ENCODE measurements at places on chromosomes 16 and 17. TPM values are rescaled to one million over a fixed set of nuclear protein-coding genes. Genes with fewer than 3 reads are reported as not detected.
A peak's percentile ranks its signal among the peaks of the same experiment; 100 is the strongest.

GRCh38 chr17:37742762-37743611 lies 1.9 kb downstream of the HNF1B start:
- DNase-seq: no peak

The NLGN2 gene
- 8.4 TPM for total RNA-seq

- DNase-seq: no peak
Measured at GRCh38 chr16:4021070-4021779, 95.0 kb downstream of the ADCY9 start.

DNA sequence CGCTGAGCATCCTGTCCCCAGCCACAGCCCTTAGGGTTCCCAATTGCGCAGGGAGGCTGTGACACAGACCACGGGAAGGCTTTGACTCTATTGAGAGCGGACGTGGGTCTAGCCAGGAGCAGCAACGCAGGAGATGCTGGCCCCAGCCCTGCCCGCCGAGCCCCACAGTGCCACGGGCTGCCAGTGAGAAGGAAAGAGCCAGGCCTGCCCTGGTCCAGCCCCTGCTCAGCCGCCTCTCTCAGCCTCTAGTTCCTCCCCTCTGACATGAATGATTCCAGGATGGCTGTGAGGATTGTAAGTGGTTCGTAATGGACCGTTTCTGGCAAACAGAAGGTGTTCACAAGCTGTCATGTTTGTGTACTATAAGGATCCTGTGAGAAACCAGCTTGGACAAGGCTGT lies 2.5 kb downstream of the BHLHA9 start:
- DNase-seq: no peak

DNA sequence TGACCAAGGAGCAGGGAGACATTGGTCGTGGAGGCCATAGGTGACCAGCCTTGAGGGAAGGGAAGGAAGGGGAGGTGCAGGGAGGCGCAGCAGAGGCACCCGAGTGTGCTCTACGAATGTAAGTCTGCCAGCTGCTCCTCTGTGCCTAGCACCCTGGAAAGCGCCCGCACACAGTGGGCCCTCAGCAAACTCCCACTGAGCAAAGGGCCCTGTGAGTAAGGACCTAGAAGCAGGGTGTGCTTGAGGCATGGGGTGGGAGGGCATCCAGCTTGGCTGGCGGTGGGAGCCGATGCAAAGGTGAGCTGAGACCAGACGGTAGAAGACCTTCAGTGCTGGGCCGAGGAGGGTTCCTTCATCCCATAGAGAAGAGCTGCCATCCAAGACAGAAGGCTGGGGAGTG lies 36.2 kb upstream of the MEOX1 start:
- no peak for DNase-seq

DNA sequence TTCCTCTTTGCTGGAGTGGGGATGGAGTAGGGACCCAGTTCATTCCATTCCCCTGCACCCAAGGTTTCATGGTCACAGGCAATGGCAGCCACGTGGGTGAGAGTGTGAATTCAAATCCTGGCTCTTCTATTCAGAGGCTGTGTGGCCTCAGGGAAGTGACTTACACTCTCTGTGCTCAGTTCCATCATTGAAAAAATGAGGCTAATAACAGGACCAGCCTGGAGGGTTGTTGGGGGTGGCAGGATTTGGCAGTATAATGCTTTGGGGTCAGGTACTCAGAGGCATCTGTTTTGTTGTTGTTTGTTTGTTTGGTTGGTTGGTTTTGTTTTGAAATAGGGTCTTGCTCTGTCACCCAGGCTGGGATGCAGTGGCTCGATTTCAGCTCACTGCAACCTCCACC lies 2.2 kb upstream of the CRISPLD2 start:
- no peak for DNase-seq

GRCh38 chr17:75487351-75488070 lies 27.8 kb downstream of the CASKIN2 start:
- peak; percentile 34 for DNase-seq

The C1QTNF1 gene
- total RNA-seq: not detected

DNA sequence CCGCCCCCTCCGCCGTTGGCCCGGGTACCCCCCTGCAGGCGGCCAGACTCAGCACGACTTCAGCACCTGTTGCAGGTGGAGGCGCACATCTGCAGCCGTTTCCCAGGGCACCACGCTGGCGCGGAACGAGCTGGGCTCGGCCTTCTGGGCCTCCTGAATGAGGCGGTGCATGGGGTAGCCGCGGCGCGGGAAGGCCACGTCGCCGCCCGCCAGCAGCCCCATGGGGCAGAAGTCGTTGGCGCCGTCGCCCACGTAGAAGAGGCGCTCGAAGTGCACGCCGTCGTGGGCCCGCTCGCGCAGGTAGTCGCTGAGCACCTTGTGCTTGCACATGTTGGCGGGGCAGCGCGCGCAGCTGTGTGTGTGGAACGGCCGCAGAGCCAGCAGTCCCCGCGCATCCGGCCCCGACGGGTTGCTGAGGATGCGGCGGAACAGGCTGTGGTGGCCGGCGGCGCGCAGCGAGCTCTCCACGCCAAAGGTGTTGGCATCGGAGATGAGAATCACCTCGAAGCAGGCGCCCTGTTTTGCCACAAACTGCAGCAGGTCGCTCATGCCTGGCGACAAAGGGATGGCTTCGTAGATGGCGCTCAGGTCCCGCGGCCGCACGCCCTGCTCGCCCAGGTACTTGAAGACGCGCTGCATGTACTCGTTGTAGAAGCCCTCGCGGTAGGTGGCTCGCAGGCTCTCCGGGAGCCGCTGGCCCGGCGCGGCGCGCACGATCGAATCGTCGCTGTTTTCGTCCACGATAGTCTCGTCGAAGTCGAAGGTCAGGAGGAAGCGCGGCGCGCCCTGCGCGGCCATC lies 6.2 kb downstream of the PHOSPHO1 start:
- DNase-seq: peak; percentile 42

The NPIPA3 gene
- 1.6 TPM for total RNA-seq

DNA sequence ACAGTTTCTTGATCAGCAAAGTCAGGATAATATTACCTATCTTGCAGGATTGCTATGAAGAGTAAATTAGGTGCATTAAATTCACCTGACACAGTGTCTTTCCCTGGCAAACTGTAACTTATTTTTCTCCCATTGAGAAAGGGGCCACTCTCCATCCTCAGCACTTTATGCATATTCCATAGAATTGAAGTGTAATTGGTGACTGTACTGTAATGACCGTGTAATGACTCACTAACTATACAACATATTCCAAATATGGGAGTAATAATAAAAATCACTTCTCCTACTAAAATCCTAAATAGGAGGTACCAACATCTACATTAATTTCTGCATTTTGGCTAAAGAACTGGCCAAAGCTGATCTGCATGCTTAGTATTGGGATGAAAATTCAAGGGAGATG lies 141.9 kb upstream of the NOG start:
- no peak for DNase-seq

- DNase-seq: no peak
Measured at GRCh38 chr17:39971076-39971603, 8.3 kb downstream of the GSDMA start.

DNA sequence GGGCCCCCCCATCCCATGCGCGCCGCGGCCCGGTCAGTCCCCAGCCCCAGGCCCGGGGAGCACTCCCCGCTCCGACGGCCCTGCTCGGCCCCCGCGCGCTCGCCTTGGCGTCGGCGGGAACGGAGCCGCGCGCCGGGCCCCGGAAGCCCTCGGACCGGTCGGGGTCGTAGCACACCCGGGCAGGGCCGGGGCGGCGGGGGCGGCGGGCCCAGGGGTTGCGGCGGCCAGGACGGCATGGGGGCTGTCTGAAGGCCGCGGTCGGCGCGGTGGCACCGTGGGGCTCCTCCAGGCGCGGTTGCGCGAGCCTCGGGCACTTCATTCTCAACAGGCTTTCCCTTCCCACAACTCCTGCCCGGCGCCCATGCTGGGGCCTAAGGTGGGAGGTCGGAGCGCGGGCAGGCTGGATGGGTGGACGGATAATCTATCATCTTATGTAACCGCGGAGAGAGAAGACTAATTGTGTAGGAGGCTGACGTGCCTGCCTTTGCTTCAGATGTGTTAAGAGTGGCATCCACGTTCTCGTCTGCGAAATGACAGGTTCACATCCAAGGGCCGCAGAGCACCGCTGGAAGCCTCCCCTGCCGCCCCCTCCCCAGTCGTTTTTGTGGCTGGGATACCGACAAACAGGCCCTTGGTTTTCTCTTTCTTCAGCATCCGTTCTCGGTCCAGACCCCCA lies 708 bp downstream of the BAIAP2 start:
- DNase-seq: no peak

- no peak for DNase-seq
Measured at GRCh38 chr17:17787568-17787967, 49.2 kb downstream of the SREBF1 start.

DNA sequence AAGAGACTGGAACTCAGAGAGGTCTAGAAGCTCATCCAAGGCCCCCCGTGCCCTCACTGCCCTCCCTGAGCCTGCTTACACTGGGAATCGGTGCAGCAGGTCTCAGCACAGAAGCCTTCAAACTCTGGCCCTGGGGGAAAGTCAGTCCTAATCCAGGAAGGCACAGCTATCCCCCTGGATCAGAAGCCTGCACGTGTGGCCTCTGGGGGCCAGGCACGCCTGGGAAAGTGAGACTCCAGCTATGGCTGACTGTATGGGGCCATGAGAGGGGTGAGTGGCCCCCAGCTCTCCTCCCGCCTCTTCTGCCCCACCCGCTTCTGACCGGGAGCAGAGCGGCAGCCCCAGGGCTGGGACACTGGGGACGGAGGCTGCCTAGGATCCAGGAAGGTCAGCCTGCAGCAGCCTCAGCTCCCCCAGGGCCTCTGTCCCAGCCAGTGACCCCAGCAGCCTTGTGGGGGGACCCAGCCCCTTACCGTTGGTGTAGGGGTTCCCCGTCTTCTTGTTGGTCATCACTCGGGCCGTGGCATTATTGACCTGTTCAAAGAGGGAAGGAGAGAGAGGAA lies 26.6 kb downstream of the ENGASE start:
- DNase-seq: no peak

GRCh38 chr17:81631482-81631881 lies 5.4 kb downstream of the NPLOC4 start:
- no peak for DNase-seq

- DNase-seq: no peak
Measured at GRCh38 chr17:74545843-74546230, at the start of gene CD300C. TSS of gene CD300C (minus strand) at chr17:74546115. CDS start at chr17:74545782, 333 bp downstream.

The RFNG gene
- total RNA-seq: 28.1 TPM

DNA sequence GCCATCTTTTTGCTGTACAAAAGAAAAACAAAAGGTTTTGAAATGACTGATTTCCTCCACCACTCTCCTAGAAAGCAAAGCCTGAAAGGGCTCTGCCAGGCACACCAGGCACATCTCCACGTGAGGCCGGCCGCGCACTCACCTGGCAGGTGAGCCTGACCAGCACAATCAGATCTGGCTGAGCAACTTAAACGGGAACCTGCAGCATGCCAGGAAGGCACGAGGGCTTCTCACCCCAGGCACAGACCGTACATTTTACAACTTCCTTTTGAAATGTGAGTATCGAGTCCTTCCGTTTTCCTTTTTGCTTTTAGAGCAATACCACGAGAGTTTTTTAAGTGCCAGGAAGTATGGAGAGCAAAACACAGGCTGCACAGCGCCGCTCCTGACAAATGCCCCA lies 22.5 kb downstream of the SLC38A10 start:
- DNase-seq: no peak

GRCh38 chr16:66617728-66618127 lies 13.2 kb downstream of the CMTM3 start:
- DNase-seq: no peak

DNA sequence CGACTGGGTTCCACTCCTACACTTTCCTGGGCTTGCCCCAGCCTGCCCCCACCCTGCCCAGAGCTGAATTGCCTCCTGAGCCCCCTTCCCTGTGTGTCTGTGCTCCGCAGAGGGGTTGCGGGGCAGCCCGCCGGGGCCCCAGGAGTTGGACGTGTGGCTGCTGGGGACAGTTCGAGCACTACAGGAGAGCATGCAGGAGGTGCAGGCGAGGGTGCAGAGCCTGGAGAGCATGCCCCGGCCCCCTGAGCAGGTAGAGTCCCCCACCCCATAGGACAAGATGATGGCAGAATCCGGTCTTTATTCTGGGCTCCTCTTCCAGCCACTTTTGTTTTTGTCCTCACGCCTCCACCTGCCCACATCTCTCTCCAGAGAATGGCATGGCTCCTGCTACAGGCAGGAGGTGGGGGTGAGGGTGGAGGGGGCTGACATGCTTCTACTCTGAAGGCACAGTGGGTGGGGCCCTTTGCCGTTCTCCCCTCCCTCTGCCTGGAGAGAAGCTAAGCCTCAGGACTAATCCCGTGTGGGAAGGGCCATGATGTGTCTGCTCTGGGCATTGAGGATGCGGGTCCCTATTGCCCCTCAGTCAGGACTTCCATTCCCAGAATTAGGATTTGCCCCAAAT lies 3.5 kb downstream of the ACBD4 start:
- DNase-seq: no peak

DNA sequence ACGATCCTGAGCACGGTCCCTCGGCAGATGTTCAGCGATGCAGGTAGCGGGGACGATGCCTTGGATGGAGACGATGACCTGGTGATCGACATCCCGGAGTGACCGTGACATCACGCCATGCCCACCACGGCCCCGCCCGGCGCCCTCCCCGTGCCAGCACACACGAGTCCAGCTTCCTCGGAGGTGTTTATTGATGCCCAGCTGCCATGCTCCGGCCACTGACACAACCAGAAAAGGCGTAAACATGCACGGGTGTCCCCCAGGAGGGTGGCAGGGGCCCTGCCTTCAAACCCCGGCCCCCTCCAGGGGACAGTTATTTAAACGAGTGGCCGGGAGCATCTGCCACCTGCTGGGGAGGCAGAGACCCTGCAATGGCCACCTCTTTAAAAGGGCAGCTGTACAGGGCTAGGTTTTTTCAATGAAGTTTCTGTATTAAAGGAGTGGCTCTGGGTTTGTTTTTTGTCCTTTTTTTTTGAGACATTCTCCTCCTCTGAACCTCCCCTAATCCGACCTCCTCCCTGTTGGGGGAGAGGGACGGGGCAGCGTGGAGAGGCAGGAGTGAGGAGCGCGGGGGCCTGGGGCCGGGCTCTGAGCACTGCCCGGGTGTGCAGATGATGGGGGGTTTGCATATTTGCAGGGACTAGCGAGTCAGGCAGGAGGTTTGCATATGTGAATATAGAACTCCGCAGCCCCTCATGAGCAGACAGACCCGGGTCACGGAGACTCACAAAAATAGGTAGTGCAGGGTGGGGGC lies 5.3 kb downstream of the DOC2A start:
- DNase-seq: peak; percentile 71

The CCL17 gene
- not detected for total RNA-seq

- DNase-seq: no peak
Measured at GRCh38 chr17:19448341-19449268, 37.6 kb downstream of the RNF112 start.

GRCh38 chr16:3175157-3176093 lies 12.6 kb upstream of the OR1F1 start:
- no peak for DNase-seq

The ABCA8 gene
- not detected for total RNA-seq
